ENCODE measurements at places on chromosomes 12 and 14.

GRCh38 chr12:24752763-24753462, 196.0 kb downstream of the BCAT1 start:
- no peak for DNase-seq

GRCh38 chr14:26887847-26888246, 290.0 kb upstream of the NOVA1 start:
- DNase-seq = no peak

- no peak for DNase-seq
Measured at GRCh38 chr14:67734675-67735074, 33.0 kb downstream of the RDH12 start.

DNA sequence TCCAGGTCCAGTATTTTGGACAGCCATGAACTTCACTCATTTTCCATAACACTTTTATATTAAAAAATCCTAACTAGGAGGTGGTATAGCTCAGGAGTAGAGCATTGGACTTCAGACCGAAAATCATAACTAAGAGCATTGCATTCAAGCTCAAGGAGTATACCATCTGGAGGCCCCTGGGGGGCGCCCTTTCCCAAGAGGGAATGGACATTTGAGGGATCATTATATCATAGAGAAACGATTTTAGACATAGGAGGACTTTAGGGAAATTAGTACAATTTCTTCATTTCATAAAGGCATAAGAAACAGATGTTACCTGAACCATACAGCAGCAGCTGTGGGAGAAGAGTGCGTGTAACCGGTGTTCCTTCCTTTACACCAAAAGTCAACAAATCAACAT, 5.2 kb upstream of the ATG14 start:
- DNase-seq = no peak

- DNase-seq = peak; percentile 33
Measured at GRCh38 chr12:94150240-94151121, 2.1 kb downstream of the PLXNC1 start.

- DNase-seq = no peak
Measured at GRCh38 chr12:40238266-40238902, 13.6 kb downstream of the LRRK2 start.

DNA sequence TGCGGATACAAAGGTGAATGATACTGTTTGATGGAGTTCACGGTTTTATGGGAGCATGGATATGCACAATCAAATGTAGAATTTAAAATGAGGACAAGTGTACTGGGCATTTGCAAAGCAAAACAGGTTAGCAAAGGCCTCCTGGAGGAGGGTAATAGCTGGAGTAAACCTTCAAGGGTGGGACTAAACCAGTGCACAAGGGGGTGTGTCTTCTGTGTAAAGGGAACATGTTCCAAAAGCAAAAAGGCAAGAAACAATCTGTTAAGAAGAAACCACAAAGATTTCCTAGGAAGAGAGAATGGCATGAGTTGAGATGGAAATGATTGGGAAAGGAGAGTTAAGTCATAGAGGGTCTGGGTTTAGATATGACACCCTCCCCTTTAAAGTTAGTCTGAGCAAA, 109.2 kb upstream of the SLCO1C1 start:
- no peak for DNase-seq

DNA sequence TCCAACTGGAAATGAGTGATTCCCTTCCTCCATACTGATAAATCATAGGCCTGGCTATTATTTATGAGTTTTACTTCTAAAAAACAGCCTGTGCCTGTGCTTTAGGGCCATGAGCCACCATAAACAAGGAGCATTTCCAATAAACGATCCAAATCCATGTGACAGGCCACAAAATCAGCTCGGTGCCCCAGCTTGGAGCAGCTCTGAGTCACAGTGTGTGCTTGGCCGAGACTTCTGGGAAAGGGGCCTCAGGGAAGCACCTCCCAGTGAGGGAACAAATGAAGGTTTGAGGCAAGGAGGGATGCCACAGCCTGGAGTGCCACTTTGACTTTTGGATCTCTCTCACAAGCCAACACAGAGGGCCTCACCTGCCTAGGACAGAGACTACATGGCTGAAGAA, 190.4 kb downstream of the NTF3 start:
- DNase-seq = no peak

DNA sequence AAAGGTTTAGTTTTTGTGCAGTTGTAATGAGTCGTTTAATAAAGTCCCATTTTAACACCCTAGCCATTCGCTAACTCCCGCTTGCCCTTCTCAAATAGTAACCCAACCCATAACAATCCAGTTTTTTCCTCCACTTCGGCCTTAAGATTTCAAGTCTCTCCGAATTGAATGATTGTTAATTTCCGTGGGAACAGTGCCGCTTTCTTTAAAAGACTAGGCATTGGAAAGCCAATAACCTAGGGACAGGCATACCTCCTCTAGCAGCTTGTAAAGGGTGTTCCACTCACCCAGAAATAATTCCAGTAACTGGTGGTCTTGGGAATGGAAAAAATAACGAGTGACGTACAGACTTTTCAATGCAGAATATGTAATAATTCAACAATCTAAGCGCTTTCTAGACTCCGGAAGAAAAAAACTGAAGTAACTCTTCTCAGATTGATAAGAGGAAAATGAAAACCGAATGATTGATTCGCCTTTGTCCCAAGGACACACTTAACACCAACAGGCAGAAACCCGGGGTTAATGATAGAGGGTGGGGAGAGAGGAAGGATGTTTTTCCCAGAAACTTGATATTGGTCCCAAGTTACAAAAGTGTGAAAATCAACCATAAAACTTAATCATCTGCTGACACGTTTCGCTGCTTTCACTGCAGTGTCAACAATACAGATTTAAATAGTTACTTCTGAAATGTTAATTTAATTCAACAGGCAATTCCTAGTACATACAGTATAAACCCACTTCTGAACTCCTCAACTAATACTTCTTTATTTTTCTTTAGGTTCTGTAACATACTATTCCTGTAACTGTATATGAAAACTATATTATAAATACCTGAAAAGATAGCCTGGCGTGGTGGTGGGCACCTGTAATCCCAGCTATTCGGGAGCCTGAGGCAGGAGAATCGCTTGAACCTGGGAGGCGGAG, 1.0 kb upstream of the SINHCAF start:
- DNase-seq = no peak

DNA sequence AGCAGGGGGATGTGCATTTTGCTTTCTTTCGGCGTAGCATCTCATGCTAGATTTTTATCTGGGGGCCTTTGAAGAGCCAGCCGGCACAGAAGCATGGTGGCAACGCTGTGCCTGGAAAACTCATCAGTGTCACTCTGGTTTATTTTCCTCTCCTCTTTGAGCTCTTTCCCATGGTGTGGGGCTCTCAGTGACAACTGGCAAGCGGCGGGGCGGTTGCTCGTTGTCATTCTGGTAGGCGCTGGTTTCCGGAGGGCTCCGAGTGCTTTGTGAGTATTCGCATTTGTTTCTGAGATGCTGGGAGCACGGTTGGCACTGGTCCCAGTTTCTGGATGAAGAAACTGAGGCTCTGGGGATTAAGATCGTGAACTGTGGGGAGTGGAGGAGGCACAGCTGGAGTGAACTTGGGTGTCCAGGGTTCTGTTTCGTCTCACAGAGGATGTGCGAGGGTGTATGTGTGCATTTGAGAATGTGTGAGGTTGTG, 23.3 kb downstream of the TPCN1 start:
- no peak for DNase-seq

- no peak for DNase-seq
Measured at GRCh38 chr14:38716926-38717325, 386.1 kb downstream of the SEC23A start.

- DNase-seq = no peak
Measured at GRCh38 chr12:121366063-121366459, 13.8 kb upstream of the ANAPC5 start.

DNA sequence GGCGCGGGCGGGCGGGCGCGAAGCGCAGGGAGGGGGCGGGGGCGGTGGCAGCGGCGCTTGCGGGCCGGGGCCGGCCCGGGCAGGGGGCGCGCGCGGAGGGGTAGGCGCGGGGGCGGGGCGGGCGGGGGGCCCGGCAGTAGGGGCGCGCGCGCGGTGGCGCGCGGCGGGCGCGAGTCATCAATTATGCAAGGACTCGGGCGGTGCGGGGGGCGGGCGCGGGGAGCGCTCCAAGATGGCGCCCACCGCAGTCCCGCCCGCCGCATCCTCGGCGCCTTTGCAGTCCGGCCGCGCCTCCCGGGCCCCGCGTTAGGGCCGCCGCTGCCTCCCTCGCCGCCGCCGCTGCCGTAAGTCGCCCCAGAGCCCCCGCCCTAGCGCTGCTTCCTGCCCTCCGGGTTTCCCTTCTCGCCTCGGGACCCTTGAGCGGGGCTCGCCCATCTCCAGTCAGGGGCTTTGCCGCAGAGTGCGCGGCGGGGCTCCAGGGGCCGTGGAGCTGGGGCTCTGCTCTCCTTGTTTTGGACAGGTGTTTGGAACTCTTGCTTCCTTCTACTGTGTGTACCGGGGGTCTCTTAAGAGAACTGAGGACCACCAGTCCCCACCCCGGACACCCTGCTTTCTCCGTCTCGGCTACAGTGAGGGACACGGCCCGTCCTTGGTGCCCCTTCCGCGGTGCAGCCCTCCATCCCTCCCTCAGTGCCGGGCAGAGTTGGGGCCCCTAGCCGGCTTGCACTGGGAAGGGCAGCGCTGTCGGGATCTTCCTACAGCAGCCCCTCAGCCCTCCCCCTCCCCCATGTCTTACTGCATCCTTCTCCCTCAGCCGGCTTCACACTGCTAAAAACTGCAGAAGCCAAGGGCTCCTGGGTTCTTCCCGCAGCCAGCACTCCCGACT, at the start of gene SCN8A:
Gene SCN8A (plus strand): TSS at position 218 of the 886 bp plus-strand sequence. CDS start 71,585 bp downstream, outside the sequence.
- DNase-seq = peak; percentile 41

GRCh38 chr12:10406725-10407124, 2.8 kb downstream of the KLRC4 start:
- no peak for DNase-seq

- no peak for DNase-seq
Measured at GRCh38 chr12:77725611-77726010, 105.1 kb upstream of the NAV3 start.

DNA sequence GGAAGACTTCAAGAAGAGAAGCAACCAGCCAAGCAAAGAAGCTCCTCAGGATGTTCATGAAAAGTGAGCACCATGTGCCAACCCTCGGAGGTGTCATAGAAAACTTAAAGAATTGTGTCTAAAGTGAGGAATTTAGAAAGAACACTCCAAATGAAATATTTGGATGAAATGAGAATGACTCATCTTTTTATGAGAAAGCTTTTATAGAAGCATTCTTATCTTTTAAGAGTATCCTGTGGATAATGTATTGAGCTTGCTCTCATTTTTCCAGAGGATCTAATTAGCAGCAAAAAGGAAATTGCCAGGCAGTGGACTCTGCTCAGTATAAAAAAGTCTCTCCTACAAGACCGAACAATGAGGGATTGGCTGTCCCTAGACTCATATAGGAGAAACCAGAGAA, 454.9 kb downstream of the LRIG3 start:
- DNase-seq = no peak

- DNase-seq = no peak
Measured at GRCh38 chr14:92074555-92074954, 31.8 kb downstream of the ATXN3 start.

DNA sequence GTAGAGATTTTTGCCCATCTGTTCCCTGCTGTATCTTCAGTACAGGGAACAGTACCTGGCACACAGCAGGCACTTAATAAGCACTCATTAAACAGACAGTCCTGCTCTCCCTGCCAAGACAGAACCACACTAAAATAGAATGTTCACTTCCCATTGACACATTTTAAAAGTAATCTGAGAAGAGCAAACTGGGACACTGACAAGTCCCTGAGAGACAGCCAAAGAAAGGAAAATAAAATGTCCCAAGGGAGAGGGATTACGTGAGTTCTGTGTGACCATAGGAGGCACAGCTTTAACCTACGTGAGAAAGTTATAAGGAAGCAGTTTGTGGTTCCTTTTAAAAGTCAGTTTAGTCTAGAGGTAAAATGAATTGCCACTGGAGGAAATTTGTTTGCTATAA, 43.9 kb upstream of the SYCP3 start:
- no peak for DNase-seq

DNA sequence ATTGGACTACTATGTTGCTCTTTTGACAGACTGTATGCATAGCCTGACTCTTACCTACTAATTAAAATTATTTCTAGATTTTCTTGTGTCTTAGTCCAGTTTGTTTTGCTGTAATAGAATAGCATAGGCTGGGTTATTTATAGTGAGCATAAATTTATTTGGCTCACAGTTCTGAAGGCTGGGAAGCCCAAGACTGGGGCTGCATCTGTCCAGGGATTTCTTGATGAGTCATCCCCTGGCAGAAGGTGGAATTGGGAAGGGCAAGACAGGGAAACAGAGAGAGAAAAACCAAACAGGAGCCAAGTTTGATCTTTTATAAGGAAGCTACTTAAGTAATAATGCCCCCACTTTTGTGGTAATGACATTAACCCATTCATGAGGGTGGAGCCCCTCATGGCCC, 759.2 kb upstream of the LRFN5 start:
- DNase-seq = no peak

DNA sequence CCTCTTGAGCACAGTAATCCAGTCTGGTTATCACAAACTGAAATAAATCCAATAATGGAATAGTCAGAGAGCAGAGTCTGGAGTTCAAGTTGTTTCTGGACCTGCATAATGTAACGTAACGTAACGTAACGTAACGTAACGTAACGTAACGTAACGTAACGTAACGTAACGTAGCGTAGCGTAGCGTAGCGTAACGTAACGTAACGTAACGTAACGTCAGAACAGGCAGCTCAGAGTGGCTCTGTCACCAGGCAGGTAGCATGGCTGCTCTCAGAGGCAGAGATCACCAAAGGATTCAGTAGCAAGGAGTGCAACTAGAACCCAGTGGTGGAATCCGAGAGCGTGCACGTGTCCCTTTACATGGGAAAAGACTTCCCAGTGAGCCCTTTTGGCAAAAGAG, 85.7 kb upstream of the USP44 start:
- no peak for DNase-seq

- DNase-seq = no peak
Measured at GRCh38 chr12:42683933-42684801, 94.6 kb upstream of the PRICKLE1 start.

GRCh38 chr14:88488081-88488480, 66.7 kb downstream of the PTPN21 start:
- DNase-seq = no peak

- DNase-seq = no peak
Measured at GRCh38 chr12:131724534-131724933, 13.6 kb downstream of the SFSWAP start.

- no peak for DNase-seq
Measured at GRCh38 chr12:92911339-92911738, 17.8 kb downstream of the EEA1 start.

- DNase-seq = no peak
Measured at GRCh38 chr12:110971189-110971920, 51.0 kb upstream of the MYL2 start.

DNA sequence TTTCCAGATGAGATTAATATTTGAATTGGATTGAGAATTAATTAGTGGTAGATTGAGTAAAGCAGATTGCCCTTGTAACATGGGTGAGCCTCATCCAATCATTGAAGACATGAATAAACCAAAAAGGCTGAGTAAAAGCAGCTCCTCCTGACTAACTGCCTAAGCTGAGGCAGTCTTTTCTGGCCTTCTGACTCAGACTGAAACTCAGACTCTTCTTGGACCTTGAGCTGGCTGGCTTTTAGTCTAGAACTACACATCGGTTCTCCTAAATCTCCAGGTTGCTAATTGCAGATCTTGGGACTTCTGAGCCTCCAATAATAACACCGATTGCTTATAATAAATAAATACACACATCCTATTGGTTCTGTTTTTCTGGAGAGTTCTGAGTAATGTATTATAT, 24.0 kb downstream of the FKBP11 start:
- DNase-seq = no peak
